Liver (tissue), 10 donors: ENCODE measurements at places on chromosomes 7 and 10. TPM values are rescaled to one million over a fixed set of nuclear protein-coding genes. Genes with fewer than 3 reads are reported as not detected.

The CAMK2B gene
- 2.2 TPM for total RNA-seq

GRCh38 chr10:69090685-69091084, 2.8 kb downstream of the SRGN start:
- no peak for DNase-seq

DNA sequence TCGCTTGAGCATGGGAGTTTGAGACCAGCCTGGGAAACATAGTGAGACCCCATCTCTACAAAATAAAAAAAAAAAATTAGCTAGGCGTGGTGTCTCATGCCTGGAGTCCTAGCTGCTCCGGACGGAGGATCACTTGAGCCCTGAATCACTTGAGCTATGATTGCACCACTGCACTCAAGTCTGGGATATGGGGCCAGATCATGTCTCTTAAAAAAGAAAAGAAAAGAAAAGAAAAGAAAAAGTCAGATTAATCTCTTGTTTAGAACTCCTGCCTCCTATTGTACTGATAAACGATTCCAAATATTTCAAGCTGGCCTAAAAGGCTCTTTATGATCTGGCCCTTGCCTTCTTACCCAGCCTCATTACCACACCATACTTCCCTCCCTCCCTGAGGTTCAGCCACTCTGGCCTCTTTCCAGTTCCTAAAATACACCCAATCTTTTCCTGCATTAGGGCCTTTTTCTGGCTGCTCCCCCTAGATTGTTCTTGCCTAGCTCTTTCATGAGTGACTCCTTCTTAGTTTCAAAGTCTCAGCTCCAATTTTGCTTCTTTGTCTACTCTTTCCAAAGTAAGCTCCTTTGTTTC, 41.7 kb downstream of the VCL start:
- DNase-seq = no peak

- peak; percentile 49 for DNase-seq
Observed at GRCh38 chr7:66845379-66846095, 75.5 kb upstream of the TMEM248 start.

GRCh38 chr7:74002474-74003017, 25.4 kb upstream of the ELN start:
- DNase-seq = no peak

- DNase-seq = no peak
Observed at GRCh38 chr10:79116801-79117723, 48.3 kb downstream of the ZMIZ1 start.

DNA sequence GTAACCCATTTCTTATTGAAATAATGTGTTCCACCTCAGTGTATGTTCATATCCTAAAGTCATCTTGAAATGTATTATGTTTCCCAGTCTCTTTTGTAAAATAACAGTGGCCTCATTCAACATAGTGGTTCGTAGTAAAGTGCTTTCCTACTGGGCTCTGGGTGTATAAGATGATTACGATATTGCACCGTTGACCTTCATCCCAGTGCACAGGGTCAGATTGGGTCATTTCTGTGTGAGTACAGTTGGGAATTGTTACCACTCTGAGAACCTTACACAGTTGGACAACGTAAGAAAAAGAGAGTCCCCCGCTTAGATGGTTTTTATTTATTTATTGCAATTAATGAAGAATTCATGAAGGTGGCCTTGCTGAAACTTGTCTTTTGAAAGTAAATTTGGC, 135.6 kb downstream of the CHN2 start:
- DNase-seq = no peak

GRCh38 chr10:29517352-29517923, 117.3 kb downstream of the SVIL start:
- no peak for DNase-seq
